ENCODE measurements at places on chromosomes 16 and 17.

- DNase-seq = no peak
Observed at GRCh38 chr17:40097087-40097486, 3.3 kb downstream of the NR1D1 start.

- DNase-seq = no peak
Observed at GRCh38 chr16:85243308-85243707, 131.0 kb upstream of the CIBAR2 start.

DNA sequence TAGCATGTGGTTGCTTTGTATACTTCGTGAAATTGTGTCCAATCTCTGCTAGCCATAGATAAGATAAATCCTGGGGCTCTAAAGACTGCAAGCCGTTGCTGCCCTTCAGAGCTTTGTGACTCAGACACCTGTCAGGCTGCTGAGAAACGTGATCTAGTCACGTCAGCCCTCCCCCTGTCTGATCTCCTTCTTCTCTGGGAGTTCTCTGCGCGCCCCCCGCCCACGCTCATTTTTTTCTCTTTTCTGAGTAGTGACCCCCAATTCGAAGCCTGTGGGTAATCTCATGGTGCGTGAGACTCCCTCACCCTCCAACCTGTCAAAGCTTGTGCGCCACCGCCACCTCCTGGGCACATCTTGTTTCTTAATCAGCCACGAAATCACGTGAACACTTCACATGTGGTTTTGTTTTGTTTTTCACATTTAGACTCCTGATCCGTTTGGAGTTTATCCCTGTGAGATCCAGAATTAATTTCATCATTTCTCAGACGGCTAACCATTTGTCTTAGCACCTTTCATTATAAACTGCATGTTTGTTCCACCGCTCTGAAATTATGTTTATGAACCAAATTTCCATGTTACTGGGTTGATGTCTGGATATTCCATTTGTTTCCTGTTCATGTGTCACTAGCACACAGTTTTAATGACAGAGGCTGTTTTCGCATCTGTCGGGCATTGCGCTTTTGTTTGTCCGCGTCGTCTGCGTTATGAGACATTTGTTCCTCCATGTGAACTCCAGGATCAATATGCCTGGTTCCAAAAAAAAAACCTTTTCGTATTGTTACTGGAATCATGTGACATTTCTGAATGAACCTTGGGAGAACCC is 977 bp upstream of the ZNF778 start:
- DNase-seq = no peak

DNA sequence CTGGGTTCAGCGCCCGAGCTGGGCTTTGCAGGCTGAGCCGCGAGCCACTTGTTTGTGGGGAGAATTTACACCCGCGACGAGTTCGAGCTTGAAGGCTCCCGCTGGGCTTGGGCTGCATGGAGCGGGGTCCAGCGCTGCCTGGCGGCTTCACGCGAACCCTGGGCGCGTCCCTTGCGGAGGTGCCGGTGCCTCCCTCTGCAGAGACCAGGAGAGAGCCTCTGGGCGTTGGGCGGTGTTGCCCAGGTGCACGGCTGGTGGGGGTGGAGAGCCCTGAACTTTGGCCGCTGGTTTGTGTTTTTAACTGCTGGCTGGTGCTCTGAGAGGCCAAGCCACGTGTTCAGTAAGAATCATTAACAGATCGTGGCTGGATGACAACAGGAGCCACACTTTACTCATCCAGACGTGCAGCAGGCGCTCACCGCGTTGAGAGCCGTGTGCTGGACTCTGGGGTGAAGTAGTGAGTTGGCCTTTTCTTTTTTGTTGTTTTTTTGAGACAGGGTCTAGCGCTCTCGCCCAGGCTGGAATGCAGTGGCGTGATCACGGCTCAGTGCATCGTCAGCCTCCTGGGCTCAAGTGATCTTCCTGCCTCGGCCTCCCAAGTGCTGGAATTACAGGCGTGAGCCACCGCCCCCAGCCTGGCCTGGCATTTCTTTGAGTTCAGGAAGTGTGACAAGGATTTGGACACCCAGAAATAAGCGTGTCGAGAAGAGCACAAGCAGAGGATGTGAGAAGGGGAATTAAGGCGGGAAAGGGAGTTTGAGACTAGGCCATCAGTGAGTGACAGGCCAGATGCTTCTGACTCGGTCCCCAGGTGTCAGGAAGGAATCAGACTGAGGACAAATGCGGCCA is 827 bp downstream of the CDK10 start:
- DNase-seq = no peak

GRCh38 chr17:17024778-17025300 is 17.4 kb upstream of the MPRIP start:
- DNase-seq = no peak

DNA sequence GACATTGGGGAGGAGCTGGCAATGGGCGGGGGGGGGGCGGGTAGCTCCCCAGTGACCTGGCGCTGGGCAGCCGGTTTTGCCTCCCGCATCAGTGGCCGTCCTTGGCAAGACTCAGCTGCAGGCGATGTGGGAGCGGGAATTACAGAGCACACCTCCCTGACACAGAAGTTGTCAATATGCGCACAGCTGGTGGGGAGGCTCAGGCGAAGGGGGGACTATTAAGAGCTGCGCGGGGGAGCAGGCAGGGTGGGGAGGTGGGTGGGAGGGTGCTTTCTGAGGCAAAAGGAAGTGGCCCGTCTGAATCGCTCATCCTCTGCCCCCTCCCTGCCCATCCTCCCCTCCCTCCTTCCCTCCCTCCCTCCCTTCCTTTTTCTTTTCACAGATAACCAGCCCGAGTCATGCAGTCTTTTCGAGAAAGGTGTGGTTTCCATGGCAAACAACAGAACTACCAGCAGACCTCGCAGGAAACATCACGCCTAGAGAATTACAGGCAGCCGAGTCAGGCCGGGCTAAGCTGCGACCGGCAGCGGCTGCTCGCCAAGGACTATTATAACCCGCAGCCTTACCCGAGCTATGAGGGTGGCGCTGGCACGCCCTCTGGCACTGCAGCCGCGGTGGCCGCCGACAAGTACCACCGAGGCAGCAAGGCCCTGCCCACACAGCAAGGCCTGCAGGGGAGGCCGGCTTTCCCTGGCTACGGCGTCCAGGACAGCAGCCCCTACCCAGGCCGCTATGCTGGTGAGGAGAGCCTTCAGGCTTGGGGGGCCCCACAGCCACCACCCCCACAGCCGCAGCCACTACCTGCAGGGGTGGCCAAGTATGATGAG is 44.0 kb downstream of the SREBF1 start:
- DNase-seq = no peak

- no peak for DNase-seq
Observed at GRCh38 chr16:19175492-19176262, 7.6 kb downstream of the SYT17 start.

- no peak for DNase-seq
Observed at GRCh38 chr17:3639981-3640596, 3.5 kb downstream of the CTNS start.

GRCh38 chr17:42087042-42087701 is 11.1 kb downstream of the ZNF385C start:
- DNase-seq = no peak
